RWPE2 (cell line): ENCODE measurements at places on chromosomes 6 and 20.

GRCh38 chr20:2952766-2953165 lies 79.5 kb downstream of the PTPRA start:
- DNase-seq: no peak

GRCh38 chr6:26607434-26608230 lies 10.9 kb downstream of the ABT1 start:
- DNase-seq: no peak

DNA sequence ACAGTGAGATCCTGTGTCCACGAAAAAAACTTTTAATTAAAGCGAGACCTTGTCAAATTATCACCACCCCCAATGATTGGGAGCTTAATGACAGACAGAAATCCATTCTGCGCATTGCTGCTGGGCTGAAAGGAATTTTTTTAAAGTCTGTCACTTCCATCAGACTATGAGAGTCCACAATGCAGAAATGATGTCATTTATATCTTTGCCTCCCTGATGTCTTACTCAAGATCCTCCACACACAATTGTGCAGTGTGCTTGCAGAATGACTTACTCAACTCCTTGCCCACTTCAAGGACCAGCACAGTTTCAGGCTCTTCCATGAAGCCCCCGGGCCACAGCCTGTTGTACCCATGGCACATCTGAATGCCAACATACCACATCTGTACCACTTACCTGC lies 41.0 kb downstream of the GPLD1 start:
- DNase-seq: no peak

DNA sequence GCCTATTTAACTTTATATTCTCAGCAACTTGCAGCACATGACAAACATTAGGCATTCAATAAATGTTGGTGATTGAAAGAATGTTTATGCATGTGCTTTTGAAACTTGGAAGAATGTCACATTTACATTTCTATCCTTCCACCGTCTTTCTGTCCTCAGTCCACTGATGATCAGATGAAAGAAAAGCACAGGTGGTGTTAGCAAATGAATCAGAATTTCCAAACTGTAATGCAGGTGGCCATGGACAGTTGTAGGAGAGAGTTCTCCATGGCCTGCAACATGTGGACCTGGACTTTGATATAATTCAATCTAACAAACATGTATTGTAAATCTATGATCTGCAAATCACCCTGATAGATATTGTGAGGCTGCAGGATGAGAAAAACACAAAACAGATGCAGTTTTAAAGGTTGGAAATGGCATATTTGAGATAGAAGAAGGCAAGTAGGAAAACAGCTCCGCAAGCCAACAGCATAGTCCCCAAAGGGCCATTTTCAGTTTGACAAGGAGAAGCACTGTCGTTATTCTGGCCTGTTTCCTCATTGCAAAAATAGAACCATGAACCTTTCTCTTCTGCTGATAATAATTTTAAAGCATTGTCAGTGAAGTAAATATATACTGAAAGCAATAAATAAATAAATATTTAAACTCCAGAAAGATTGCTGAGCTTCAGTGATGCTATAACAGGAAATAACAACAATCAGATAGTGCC lies 119.4 kb downstream of the AIG1 start:
- no peak for DNase-seq

DNA sequence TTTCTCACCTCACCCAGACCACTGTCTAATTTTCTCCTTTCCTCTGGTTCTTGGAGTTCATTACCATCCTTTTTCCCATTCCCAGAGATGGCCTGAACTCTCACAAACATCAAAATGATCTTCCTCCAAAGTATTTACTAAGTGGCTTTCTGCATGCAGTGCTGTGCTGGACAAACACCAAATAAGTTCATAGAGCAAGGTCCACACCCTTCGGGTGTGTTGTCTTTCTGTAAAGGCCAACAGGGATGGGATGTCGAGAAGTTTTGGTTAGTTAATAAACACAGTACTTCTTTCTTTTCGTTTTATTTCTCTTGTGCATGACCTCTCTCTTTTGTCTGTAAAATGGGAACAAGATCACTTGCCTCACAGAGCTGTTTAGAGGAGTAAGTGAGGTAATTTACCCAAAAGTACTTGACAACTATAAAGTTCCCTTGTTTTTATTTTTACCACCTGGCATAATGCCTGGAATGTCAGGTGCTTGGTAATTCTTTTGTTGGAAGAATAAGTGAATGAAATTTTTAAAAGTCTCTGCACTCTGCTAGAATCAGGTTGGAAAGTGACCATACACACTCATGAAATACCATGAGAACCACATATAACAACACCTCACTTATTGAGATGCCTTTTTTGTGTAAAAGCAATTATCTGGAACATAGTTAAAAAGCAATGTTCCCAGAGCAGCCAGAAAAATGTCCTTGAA lies 22.8 kb upstream of the CCN6 start:
- no peak for DNase-seq

DNA sequence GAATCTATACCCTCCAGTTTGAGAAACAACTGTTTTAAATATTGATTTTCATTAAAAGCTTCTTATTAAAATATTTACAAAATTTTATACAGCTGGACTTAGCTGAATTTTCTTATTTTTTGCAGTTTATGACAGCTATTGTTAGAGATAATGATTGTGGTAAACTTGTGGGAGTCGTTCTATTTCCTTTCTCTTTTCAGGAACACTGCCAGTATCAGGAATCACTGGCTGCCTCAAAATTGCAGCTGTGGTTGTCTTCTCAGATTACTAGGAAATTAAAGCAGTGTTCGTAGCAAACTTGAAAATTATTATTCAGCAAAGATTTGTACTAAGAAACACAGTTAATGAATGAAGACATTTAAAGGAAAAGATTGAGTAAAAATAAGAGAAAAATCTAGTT lies 311.0 kb downstream of the CENPW start:
- no peak for DNase-seq

- DNase-seq: no peak
These were observed 48.1 kb upstream of the MBOAT1 start for GRCh38 chr6:20260360-20260759.

GRCh38 chr20:48636301-48636700 lies 191.5 kb downstream of the PREX1 start:
- DNase-seq: no peak

- DNase-seq: no peak
These were observed 184.9 kb upstream of the SNX9 start for GRCh38 chr6:157637941-157638662.

DNA sequence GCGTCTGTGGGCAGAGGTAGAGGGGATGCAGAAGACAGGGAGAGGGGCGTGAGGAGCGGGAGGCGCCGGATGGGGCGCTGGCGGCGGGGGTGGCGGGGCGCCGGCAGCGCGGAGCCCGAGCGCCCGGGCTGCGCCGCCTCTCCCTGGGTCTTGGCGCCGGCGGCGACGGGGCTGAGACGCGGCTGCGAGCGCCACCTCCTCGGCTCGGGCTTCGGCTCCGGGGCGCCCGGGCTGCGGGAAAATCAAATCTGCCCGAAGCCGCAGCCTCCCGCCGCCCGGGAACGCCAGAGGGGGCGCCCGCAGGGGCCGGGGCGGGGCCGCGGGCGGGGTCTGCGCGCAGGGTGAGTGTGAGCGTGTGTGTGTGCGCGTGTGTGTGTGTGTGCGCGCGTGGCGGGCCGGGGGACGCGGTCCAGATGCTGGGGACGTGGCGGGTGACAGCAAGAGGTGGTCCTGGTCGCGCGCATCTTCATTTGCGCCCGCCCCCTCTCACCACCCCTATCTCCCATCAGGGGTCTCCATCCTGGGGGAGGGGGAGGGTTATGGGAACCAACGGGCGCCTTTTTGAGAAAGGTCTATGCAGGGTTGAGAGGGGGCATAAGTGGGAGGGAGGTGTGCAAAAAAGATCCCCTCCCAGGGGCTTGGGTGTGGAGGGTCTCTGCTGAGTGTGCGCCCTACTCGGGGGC lies 646 bp upstream of the CPNE5 start:
- no peak for DNase-seq

GRCh38 chr20:54643761-54644160 lies 168.4 kb downstream of the DOK5 start:
- DNase-seq: peak; percentile 91
